ENCODE measurements at places on chromosomes 13 and 19.

DNA sequence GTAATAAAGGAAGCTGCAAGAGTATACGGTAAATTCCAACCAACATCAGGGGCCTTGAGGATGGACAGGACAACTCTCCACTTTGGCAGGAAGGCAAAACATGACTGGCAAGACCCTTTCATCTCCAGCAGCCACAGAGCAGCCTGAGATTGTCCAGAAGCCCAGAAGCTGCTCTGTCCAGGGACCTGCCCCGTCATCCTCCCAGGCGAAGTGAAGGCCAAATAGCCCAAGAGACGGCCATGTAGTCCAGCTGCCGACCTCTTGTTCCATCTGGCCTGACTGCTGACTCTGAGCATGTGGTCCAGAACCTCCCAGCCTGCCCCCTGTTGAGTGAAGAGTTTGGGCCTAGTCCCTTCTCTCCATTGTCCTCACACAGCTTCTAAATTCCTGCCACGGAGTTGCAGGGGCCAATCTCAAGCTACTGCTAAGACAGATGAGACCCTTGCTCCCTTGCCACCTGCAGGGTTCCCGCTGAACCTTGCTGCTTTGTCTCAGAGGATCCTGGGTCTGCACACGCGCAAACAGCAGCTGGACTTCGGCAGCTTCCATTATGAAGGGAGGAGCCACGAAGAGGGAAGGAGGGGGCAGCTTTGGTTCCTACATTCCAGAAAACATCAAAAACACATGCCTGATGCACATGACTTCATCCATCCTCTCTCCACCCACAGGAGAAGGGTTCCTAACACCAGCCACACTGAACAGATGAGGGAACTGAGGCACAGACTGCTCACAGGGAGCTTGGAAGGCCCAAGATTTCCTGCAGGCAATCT lies 196.9 kb downstream of the KATNAL1 start:
- DNase-seq = no peak

DNA sequence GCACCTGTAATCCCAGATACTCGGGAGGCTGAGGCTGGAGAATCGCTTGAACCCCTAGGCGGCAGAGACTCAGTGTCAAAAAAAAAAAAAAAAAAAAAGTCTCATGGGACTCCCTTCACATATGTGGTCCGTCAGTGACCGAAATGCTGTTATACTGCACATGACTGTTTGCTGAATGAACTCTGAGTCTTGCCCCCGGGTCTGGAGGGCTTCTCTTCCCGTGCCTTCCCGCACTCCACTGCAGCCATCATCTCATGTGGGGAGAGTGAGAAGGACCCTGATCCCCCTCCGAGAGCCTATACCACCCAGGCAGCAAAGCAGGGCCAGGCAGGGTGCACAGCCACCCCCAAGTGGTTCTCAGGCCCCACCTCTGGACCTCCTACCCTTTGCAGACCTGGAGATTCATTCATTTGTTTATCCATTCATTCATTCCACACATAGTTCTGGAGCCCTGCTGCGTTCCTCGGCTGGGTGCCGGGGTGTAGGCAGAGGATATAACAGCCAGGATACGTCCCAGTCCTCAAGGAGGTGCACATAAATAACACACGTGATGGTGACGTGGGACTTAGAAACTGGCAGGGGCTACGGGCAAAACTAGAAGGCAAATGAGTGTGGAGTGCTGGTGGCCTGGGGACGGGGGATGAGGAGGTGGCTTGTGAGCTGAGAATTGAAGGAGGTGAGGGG lies 14.2 kb downstream of the NDUFA11 start:
- no peak for DNase-seq

- no peak for DNase-seq
Observed at GRCh38 chr13:39526499-39526898, 76.5 kb downstream of the LHFPL6 start.

GRCh38 chr19:18204394-18205199 lies 755 bp upstream of the RAB3A start:
- DNase-seq = peak; percentile 81

- no peak for DNase-seq
Observed at GRCh38 chr19:10126213-10126639, 6.5 kb upstream of the EIF3G start.

GRCh38 chr13:50387051-50387581 lies 371.9 kb downstream of the KCNRG start:
- peak; percentile 35 for DNase-seq

DNA sequence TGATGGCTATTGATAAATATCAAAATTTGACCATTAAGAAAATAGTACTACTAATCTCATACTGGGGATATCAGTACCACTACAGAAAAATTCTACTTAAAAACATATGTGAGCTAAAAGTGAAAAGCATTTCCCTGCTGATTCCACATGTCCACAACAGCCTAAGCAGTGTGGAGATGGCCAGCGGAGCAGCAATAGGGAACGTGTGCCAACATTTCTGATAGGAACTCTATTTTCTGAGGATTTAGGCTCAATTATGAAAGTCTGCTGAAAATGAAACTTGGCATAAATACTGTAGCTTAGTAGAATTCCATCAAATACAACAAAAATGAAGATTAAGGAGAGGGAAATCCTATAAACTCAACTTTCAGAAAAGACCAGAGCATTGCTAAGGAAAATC lies 311.6 kb downstream of the ENOX1 start:
- no peak for DNase-seq

GRCh38 chr19:55041627-55042343 lies 3.7 kb upstream of the GP6 start:
- no peak for DNase-seq

GRCh38 chr13:73717632-73718031 lies 416.6 kb downstream of the KLF12 start:
- no peak for DNase-seq

DNA sequence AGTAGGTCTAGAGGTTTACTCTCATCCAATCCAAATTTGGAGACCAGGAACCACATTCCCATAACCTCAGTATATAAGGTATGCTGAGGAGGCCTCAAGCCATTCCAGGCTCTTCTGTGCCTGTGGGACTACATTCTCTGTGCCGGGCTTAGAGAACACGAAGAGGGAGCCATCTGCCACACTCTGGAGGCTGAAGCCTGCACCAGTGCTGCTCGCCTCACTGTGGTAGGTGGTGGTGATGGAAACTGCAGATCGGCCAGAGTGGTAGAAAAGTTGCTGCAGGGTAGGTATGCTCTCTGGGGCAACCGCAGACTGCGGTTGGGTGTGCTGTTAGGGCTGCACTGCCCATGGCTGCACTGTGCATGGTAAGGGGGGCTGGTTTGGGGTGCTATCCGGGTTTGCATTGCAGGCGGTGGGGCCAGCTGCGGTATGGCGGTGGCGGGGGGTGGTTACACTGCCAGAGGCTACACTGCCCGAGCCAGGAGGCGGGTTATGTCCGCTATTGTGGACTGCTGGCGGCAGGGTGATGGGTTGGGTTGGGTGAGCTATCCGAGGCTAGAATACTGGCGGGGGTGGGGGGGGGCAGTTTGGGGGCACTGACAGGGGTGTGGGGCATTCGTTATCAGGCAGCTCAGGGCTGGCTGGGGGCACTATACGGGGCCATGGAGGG lies 145.0 kb downstream of the TNFRSF19 start:
- DNase-seq = no peak

DNA sequence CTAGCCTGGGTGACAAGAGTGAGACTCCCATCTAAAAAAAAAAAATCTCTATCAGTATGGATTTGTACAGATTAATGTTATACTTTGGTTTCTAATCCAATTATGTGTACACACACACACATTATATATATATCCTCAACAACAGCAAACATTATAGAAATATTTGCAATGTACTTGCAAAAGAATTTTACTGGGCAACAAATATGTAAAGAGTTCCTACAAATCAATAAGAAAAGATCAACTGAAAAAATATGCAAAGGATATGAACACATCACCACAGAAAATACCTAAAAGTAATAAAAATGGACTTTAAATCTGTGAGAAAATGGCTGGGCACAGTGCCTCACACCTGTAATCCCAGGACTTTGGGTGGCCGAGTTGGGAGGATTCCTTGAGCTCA lies 40.9 kb upstream of the NFIC start:
- DNase-seq = no peak

DNA sequence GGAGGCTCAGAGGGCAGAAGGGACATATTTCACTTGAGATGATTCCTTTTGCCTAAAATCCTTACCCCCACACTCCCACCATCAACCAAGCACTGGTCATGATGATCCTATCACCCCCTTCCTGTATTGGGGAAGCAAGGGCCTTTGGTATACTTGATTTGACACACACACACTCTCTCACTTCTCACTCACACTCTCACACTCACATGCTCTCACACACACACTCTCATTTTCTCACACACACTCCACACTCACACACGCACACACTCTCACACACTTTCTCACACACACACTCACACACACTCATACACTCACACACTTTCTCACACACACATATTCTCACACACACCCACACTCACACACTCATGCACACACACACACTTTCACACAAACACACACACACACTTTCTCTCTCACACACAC lies 8.6 kb downstream of the RGCC start:
- no peak for DNase-seq

DNA sequence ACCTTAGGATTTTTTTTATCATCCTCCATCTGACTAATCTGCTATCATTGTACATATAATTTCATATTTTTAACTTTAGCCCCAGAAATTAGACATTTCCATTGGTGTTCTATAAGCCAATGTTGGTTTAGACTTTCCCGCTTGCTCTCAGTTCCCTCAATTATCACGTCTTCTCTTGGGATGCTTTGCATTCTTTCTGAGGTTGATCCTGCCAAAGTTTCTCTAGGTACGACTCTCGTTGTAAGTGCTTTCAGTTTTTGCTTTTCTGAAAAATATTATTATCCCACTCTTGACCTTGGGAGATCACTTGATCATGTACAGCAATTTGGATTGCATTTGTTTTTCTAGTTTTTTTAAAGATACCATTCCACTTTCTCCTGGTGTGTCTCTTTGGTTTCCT lies 270.2 kb downstream of the IRS2 start:
- DNase-seq = no peak

DNA sequence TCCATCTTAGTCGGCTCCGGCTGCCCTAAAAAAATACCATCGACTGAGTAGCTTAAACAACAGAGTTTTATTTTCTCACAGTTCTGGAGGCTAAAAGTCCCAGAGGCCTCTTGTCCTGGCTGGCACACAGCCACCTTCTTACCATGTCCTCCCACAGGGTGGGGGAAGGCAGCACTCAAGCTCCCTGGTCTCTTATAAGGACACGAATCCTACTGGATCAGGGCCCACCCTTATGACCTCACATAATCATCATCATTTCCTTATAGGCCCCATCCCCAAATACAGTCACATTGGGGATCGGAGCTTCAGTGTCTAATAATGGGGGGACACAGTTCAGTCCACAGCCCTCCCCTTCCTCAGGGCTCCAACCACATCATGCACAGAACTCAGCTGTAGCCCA lies 2.6 kb upstream of the TUBA3C start:
- no peak for DNase-seq

DNA sequence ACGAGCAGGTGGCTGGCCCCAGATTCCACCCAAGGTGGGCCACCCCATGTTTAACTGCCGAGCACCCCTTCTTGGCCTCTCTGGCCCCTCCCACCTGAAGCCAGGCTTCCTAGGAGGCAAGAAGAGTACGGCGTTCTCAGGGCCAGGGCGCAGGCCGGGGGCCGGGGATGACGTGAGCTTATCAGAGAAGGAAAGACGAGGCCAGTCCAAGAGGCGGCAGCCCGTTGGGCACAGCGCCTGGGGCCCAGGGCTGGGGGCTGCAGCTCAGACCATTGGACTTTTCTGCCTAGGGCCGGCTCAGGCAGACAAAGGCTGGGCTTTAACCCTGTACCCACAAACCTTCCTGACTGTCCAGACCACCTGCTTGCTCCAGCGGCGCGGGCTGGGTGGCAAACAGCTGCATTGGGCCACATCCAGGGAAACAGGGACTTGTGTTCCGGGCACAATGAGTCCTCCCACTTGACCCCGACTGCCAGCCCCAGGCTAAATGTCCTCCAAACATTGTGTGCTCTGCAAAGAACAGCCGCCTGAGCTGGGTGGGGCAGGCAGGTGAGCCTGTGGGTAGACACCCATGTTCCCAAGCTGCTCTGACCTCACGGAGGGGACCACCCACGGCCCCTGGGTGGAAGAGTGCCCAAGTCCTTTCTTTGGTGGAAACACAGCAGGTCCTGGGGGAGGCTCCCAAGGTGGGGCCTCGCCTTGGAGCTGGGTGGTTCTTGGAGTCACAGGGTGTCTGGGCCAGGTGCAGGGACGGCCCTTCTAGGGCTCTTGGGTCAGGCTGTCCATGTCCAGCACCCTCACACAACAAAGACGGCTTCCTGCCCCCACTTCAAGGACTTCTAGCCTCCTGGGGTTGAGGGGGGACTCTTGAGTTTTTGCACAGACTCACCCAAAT lies 21.9 kb downstream of the COMP start:
- DNase-seq = no peak

DNA sequence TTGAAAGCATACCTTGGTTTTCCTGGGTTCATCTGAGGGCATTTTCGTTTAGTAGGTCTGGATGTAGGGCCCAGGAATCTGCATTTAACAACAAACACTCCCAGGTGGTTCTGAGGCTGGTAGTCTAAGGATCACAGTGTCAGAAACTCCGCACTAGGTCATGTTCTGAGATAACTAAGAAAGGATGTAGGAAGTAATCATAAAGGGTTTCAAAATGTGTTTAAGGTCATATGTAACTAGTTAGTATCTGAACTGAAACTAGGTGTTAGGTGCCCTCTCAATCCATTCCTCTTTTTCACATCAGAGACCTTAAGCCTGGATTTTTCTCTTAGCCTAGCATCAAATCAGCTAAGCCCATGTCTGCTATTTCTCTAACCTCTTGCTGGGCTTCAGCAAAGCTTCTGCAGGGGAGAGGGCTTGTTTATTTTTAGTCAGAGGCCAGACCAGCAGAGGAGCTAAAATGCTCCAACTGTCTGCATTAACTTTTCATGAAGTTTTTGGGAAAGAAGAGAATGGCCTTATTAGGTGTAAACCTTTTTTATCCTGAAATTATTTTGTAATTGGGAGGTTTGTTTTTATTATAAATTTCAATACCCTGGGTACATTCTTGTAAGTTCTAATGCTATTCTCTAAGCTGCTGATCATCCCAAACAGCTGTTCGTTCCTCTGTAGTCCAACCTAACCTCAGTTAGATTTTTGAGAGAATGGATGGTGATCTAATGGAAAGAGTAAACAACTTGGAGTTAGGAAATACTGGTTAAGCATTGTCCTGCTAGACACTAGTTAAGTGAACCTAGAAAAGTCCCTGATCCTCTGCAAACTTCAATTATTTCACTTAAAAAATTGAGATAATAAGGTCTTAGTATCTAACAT lies 262.8 kb upstream of the RFC3 start:
- no peak for DNase-seq

DNA sequence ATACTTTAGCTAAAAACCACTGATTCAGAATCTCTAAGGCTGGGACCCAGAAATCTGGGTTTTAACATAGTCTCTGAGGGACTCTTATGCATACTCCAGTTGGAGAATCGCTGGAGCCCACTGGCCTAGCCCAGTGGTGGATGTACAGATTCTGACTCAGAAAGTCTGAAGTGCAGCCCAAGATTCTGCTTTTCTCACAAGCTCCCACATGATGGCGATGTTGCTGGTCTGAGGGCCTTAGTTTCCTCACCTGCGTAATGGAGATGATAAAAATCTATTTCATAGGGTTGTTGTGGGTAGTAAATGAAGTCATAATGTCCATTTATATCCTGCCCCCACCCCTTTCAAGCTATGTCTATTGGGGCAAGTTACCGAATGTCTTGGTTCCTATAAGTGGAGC lies 7.7 kb upstream of the CDADC1 start:
- no peak for DNase-seq

GRCh38 chr13:93307136-93307535 lies 80.5 kb downstream of the GPC6 start:
- DNase-seq = no peak

GRCh38 chr19:33503433-33504057 lies 18.0 kb downstream of the PEPD start:
- DNase-seq = no peak

GRCh38 chr13:46639033-46639981 lies 86.3 kb downstream of the LRCH1 start:
- DNase-seq = no peak

All from NCI-H1436 (cell line).